ENCODE measurements at places on chromosomes 1 and 21. TPM values are rescaled to one million over a fixed set of nuclear protein-coding genes. Genes with fewer than 3 reads are reported as not detected.

AZIN2 gene
- 4.6 TPM for total RNA-seq

QSOX1 gene
- total RNA-seq = 14.3 TPM

TNFRSF18 gene
- total RNA-seq = 14.8 TPM

DNA sequence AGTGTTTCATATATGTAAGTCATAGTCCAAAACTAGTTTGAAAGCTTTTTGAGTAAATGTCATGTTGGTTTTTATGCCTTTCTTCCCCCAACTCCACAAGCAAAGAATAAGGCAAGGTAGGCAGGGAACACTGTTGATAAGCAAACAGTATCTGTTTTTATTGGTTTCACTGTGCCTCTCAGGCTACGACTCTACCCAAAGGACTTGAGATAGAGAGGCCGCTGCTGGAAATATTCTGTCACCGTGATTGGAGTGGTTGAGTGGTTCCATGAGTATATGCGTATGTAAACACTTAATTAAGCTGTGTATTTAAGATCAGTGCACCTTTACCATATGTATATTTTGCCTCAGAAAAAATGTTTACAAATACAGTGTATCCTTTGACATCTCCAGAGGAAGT is 138.1 kb upstream of the KIF26B start:
- no peak for DNase-seq

- no peak for DNase-seq
Observed at GRCh38 chr1:210917560-210918169, 216.3 kb downstream of the KCNH1 start.

GRCh38 chr1:156615946-156616345 is 3.3 kb upstream of the HAPLN2 start:
- no peak for DNase-seq

DNA sequence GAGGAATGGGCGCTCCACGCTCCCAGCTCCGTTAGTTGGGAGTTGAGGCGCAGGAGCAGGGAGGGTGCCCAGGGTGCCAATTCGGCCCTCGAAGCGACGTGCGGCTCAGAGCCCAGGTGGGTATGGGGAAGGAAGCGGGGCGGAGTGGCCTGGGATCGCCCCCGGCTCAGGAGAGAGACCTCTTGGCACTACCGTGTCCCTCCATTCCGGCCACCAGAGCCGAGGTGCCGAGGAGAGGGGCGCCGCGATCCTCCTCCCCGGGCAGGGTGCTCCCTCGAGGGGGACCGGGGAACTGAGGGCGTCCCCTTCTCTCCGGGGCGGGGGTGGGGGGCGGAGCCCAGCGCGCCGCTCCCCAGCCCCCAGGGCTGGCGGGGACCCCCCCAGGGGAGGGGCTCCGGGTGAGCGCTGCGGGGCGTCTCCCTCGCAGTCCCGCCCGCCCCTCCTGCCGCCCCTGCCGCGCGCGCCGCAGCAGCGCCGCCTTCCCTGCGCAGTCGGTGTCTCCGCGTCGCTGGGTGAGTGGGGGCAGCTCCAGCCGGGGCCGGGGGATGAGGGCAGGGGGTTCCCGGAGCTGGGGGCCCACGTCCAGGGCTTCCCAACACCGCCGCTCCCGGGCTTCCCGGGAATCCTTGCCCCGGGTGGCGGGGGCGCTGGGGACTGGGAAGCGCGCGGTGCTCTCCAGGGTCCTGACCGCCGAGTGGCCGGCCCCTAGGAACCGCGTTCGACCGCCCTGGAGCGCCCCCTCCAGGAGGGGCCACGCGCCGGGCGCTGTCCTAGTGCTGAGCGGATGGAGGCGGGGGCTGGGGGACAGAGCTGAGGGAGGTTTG is at the start of gene HPCA:
TSS of gene HPCA (plus strand) at position 488 of the 824 bp plus-strand sequence. CDS start 2,408 bp downstream, outside the sequence.
- no peak for DNase-seq

- DNase-seq = no peak
Observed at GRCh38 chr1:86621286-86621685, 74.4 kb downstream of the CLCA4 start.

GRCh38 chr1:201694608-201695335 is 134.2 kb upstream of the IPO9 start:
- DNase-seq = no peak

DNA sequence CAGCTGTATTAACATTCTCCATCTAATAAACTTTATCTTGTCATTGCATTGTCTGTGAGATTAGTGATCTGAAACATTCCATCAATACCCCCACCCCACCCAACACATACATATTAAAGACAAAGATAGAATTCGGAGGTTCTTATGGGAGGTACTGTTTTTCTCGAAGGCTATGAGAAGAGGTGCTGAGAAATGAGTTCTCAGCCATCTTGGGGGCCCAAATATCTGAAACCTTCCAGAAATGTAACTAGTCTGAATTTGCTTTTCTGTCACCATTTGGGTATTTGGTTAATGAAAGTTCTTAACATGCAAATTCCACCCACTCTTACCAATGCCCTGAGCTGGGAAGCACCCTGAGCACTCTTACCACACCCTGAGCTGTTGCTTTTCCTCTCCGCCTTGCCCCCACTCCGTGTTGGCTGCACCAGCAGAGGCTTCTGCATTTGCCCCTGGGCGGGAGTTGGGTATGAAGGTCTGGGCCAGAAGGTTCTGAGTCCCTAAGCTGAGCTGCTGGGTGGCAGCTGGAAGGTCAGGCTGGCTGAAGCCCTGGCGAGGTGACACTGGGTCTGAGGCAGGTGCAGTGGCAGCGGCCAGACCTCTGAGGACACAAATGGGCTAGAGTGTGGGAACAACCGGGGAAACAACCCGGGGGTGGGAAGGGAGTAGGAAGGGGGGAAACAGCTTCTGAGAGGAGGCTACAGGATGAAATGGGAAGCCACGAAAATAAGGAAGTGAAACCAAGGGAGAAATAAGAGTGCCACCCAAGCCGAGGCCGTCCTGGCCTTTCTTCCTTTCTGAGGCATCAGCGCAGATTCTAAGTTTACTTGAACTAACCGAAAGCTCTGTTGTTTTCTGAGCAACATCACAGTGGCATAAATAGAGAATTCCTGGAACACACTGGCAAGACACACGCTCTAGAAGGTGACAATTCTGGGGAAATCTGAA is 26.3 kb upstream of the IER5 start:
- DNase-seq = no peak

- peak; percentile 2 for DNase-seq
Observed at GRCh38 chr1:211229365-211229759, 29.8 kb upstream of the RCOR3 start.

- no peak for DNase-seq
Observed at GRCh38 chr1:217040711-217041455, 317.7 kb upstream of the ESRRG start.

GRCh38 chr1:41751804-41752513 is 166.8 kb downstream of the HIVEP3 start:
- no peak for DNase-seq

- DNase-seq = no peak
Observed at GRCh38 chr1:7922301-7922700, 18.3 kb downstream of the TNFRSF9 start.

GRCh38 chr1:184324972-184325371 is 61.9 kb upstream of the C1orf21 start:
- no peak for DNase-seq

DNA sequence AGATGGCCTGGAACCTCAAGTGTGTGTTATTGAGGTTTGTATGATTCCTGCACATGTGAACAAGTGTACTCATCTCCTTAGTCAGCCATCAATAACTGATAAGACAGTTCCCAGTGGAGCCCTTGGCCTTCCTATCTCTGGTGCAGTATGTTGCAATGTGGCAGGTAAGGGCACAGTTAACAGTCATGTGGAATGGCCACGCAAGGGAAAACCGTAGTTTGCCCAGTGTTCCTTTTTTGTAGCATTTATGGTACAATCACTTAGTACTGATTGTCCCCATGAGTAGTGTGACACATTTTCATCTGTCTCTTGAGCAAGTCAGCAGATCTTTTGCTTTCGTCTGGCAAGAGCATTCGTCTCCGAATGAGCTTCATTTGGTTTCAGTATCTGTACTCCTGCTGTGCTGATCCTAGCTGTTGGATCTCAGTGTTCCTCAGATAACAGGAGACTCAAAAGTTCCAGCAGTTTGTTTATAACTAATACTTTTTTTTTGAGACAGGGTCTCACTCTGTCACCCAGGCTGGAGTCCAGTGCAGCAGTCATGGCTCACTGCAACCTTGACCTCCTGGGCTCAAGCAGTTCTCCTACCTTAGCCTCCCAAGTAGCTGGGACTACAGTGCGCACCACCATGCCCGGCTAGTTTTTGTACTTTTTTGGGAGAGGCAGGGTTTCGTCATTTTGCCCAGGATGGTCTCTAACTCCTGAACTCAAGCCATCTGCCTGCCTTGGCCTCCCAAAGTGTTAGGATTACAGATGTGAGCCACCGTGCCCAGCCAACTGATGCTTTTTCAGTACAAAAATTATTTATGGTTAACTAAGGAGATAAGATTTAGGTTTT is 8.2 kb downstream of the CTPS1 start:
- no peak for DNase-seq

GRCh38 chr1:116374353-116375147 is 1.5 kb downstream of the ATP1A1 start:
- DNase-seq = peak; percentile 20

DNA sequence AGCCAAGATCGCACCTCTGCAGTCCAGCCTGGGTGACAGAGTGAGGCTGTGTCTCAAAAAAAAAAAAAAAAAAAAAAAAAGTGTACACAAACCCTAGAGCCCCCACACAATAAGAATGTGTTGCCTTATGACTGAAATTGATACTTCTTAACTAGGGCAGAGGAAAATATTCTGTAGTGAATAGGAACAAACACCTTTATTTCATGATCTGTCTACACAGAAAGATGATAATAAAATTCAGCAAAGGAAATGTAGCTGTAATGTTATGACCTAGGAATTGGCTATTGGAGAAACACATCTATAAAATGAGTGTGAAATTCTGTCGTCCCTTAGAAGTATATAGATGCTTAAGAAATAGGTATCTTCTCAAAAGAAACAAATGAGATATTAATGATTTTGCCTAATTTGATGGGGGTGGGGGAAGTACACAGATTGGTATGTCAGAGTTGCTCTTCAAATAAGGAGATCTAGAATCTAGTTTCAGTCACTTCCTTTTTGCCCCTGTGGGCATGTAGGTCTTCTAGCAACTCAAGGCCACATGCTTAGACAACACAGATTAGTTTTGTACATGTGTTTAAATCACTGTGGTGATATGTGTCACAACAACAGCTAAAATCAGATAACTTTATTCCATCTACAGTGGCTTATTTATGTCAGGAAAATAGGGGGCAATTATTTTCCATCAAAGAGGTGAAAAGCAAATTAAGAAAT is 10.7 kb upstream of the GPR25 start:
- no peak for DNase-seq
